ENCODE measurements at places on chromosomes 7 and 10.

DNA sequence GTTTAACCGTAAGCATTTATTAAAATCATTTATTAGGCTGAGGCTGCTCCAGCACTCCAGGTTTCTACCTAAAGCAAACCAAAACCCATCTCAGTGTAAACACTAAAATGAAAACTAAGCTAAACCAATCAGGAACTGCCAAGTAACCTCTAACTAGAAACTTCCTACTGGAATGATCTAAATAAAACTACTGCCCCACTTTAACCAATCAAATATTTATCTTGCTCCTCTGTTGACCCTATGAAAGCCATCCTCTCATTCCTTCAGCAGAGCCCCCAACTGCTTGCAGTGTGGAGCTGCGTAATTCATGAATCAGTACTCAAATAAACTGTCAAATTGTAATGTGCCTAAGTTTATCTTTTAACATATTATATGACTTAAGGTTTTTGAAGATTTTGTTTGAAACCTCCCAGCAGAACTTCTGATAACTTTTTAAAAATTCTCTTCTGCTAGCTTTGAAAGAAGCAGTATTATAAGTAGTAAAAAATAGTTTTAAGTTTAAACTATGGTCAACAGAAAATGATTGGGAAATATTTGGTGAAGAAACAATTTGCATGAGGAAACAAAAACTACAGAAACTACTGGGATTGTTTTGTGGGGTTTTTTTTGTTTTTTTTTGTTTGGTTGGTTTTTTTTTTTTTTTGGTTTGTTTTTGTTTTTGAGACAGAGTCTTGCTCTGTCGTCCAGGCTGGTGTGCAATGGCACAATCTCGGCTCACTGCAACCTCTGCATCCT is 47.4 kb downstream of the GPR37 start:
- no peak for DNase-seq

DNA sequence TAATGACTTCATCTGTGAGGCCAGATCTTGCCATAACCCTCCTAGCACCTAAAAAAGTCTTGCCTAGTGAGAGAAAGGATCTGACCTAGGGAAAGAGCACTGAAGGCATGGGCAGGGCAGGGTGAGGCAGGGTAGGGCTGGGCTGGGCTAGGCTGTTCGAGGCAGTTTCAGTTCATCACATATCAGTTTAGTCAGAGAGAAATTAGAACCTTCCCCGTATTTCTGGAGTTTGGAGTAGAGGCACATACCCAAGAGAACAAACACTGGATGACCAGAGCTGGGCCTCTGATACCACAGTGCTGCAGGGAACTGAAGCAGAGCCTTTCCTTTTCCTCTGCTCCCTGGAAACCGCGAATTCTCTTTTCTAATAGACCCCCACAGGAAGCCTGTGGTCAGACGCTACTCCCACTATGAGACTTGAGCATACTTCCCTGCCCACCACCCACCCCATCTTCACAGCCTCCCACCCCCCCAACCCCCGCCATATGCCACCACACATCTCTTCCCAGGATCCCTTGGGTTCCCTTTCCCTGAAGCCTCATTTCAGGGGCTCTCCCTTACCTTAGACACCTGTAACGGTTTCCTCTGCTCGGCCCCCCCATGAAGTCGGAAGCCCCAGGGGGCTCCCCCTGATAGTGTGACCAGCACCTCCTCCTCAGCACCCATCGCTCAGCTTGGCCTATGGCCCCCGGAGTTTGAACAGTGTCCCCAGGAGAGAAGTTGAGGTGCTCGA is 406 bp downstream of the SYNPO2L start:
- no peak for DNase-seq

DNA sequence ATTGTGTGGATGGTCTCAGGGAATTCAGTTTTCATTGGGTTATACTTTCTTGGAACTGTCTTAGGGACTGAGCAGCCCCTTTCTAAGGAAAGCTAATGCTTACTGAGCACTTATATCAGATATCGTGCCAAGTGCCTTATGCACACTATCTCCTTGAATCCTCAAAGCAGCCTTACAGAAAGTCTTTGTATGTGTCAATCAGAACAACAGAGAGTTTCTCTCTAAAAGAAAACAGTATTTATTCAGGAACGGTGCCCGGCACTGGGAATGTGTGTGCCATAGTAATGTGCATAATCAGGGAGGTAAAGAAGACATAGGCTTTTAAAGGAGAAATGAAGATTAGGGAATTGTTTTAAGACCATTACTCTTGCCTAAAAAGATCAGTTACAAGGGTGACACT is 17.3 kb downstream of the ANTXRL start:
- no peak for DNase-seq

GRCh38 chr7:84060760-84061261 is 133.8 kb downstream of the SEMA3A start:
- no peak for DNase-seq

- DNase-seq = no peak
These were observed 181.6 kb downstream of the PTPN20 start for GRCh38 chr10:47092831-47093230.

DNA sequence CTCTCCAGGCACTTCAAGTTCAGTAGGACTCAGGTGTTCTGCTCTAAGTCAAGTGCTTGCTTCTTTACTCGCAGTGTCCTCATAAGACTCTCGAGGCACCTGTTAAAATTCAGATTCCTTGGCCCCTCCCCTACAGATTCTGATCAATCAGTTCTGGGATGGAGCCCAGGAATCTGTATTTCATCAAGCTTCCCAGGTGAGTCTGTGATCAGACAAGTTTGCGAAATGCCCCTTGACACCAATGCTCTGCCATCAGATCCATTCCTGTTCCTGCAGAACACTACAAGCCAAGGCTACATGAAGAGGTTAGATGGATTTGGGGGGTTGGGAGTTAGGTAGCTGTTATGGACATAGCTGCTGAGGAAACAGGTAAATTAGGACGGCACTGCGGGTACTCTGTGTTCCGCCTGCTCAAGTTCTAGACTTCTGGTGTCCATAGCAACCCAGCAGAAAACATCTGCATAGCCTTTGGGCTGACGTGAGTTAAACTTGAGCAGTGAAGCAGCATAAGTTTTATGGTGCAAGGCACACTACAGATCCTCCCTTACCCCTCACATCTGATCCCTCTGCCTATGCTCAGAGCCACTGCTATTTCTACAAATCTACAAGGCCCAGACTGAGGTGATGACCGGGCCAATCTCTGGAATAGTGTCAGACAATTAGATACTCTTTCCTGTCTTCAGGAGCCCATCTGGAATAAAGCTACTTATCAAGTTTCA is 6.8 kb upstream of the NCOA4 start:
- no peak for DNase-seq

DNA sequence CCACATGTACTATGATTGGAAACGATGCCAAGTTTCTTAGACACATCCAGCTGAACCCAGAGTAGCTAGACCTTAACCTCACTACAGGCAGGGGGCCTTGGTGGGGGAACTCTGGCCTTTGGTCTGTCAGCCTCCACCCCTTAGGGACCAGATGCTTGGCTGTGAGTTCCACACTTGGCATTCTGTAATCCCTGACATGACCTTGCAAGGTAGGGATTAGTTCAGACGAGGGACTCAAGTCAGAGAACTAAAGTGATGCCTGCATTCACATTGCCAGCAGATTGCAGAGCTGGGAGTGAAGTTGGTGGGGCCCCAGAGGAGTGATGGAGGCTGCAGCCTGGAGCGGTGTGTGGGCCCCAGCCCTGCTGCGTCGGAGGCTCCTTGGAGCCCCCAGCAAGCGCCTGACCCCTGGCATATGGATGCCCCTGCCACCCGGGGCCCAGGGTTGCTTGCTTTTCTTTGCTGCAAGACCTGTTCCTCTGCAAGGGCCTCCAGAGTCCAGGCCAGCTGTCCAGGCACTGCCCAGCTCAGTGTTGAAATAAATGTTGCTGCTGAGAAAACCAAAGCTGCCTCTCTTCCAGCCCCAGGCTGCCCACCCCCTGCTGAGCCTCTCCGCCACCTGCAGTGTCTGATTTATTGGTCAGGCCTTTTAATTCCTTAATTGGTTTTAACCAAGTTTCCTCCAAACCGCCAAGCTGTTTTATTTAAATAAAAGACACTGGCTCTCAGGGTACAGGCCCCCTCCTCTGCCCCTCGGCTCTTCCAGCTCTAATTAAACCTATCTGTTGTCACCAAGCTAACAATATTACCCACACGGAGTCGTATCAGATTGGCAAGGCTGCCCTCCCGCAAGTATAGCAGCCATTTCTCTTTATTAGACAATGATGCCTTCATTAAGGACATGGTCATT is 4.7 kb downstream of the NPTX2 start:
- no peak for DNase-seq

- no peak for DNase-seq
These were observed 679.7 kb upstream of the LRRTM3 start for GRCh38 chr10:66246177-66246576.

GRCh38 chr10:70162151-70162891 is 8.0 kb downstream of the SAR1A start:
- DNase-seq = no peak

GRCh38 chr7:7884855-7885254 is 83.7 kb upstream of the GLCCI1 start:
- no peak for DNase-seq

- DNase-seq = no peak
These were observed 21.9 kb downstream of the GRID1 start for GRCh38 chr10:86344714-86345161.

DNA sequence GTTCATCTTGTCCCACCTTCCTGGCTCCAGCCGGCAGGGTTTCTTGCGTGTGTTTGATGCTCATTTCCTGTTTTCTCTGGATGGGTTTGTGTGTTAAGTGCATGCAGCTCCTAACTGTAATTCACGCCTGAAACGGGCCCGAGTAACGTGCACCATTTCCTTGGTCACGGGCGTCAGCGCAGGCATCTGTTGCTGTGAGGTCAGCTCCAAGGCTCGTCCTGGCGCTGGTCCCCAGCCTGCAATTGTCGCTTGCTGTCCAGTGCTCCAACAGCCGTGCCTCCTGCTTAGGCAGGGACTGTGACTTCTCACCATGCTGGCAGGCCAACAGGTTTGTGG is 201.1 kb downstream of the GLRX3 start:
- no peak for DNase-seq

DNA sequence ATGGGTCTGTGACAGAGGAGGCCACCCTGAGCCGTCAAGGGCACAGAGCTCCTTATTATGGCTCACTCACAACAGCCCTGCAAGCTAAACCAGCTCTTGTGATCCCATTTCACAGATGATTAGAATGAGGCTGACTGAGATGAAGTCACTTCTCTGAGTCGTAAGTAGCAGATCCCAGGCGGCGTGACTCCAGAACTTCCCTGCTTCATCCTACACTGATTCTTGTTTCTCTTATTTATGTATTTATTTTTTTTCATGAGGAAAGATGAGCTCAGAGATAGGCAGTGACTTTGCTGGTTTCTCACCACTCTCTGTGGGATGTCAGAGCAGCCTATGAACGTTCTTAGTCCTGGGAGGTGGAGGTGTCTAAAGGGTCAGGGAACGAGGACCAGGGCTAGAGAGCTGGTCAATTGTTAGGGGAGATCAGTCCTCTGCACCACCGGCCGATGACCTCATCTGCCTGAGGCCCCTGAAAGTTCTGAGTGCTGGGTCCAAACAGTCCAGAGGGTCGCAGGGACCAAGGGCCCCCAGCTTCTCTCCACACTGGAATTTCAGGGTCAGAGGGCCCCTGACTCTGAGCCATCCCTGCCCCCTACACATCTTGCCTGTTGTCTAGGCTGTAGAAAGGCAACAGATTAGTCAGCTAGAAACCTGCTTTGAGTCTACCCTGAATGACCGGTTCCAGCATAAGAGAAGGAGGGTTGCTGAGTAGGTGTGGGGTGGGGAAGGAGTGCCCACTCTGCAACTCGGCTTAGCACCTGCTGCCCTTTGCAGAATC is 17.9 kb downstream of the CLRN3 start:
- no peak for DNase-seq

DNA sequence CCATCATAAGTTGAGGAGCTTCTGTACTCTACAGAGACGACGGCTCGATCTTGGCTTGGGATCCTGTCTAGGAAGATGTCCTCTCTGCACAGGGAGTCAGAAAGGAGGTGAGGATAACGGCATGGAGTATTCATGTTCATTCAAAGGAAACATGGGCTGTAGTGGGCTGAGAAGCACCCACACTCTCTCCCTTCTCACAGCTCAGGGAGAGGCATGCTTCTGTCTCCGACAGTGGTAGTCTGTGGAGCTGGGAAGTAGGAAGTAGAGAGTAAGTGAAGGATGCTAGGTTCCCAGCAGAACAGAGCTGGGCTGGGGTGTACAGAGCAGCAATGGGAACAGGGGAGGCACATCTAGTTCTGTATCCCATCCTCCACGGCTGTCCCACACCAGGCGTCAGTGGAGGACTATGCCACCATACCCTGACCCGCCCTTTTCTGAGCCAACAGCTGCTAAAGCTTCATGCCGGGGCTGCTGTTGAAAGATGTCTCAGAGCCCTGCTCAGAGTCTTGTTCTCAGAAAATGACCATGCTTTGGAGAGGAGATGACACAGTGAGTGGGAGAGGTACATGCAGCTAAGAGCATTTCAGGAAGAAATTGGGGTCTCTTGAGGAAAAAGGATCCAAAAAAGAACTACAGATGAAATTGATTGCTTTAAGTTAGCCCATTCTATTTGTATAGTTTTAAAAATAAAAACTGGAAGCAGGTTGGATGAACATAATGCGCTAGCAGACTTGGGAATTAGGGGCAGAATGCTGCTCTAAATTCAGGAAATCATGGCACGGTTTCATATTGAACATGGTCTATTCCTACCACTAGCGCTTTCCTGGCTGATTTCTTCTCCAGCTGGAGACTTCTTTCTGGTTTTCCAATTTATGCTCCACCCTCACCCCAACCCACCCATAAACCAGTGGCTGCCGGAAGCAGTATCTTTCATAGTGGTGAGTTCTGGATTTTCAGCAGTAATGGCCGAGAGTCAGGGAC is 138.6 kb downstream of the CHN2 start:
- no peak for DNase-seq

GRCh38 chr10:95467162-95467599 is 94.0 kb downstream of the SORBS1 start:
- DNase-seq = no peak

DNA sequence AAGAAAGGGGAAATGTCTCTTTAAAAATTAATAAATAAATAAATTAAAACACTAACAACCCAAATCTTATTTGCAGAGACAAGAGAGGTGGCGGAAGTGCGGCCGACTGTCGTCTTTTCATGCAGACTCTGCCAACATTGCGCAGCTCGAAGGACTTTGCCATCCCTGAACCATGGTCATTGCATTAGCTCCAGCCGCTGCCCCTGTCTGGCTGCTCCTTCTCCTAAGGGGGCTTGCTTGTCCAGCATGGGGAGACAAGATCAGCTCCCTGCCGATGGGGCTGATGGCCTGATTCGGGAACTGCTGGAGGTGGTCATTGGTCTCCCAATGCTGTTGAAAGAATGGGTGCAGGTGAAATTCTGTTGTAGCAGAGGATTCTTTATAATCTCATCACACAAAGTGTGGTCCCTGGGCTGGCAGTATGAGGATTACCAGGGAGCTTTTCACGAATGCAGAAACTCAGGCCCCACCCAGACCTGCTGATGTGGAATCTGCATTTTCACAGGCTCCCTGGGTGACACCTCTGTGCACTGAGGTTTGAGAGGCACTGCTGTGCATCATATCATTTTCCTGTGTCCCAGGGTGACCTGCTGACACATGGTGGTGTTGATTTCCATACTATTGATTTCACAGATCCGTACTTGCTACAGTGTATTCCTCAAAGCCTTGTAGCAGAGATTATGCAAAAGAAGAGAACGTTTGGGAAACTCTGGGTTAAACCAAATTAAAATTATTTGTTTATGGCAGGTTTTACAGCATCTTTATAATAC is 172.4 kb upstream of the ZMIZ1 start:
- no peak for DNase-seq

GRCh38 chr7:90222811-90223725 is 11.5 kb downstream of the STEAP2 start:
- DNase-seq = no peak

GRCh38 chr7:101815826-101816594 is 1.4 kb upstream of the CUX1 start:
- peak; percentile 87 for DNase-seq

GRCh38 chr7:973312-973711 is 2.0 kb downstream of the COX19 start:
- DNase-seq = no peak
